Dorsolateral prefrontal cortex (tissue), 122 donors: ENCODE measurements at places on chromosomes 12 and 14.

DNA sequence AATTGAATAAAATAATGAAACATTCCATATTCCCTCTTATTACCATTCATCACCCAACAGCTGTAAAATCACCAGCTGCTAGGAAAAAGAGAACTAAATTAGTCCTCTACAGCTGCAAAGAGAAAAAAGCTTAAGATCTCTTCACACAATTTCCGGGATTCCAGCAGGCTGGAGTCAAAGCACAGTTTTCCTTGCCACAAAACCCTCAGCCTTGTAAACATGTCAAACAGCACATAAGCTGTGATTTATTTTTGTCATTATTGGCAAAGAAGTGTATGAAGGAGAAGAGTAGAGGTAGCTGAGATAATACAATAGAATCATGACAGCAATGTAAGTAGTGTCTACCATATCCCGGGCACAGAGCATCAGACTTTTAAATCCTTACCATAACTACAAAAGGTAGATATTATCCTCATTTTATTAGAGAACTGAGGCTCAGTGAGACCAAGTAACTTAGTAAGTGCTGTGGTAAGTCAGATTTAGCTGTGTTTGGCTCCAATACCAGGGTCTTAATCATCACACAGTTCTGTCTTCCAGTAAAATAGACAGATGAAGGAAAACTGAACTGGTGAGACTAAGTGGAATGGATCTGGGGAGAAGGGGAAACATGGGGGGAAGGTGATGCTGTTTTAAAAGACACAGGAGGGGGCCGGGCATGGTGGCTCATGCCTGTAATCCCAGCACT lies 57.3 kb downstream of the NTN4 start:
- no peak for DNase-seq

DNA sequence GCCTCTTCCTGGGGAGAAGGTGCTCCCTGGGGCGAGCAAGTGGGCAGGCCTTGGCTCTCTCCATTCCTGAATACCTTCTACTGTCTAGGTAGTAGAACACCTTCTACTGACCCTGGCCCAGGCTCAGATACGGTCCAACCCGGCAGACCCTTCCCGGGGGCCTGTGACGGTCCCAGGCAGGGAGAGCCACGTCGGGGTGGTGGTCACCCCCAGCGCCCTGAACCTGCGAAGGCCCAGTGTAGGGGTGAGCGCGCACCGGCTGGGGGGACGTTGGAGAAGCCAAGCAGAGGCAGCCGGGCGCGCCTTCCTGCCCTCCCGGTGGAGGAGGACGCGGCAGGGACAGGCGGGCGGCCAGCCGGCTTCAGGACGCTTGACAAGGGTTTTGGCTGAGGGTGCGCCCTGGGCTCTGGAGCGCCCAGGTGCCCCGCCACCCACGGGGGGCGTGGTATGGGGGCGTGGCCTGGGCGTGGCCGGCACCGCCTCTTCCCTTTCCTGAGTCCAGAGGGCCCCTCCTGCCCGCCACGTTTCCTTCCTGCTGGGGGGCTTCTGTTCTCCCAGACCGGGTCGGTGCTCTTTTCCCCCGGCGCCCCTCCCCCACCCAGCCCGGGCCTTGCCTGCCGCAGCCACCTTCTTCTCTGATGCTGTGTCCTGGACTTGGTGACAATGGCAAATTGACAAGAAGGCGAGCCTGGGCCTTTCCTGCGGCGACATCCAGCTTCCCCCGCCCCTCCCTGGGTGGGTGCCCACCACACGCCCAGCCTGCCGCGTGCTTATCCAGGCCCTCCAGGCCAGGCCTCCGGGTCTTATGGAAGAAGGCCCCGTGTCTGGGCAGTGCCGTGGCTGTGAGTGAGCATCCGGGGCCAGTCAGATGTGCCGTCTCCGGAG lies 24.5 kb upstream of the PPP1R13B start:
- DNase-seq, result no peak

DNA sequence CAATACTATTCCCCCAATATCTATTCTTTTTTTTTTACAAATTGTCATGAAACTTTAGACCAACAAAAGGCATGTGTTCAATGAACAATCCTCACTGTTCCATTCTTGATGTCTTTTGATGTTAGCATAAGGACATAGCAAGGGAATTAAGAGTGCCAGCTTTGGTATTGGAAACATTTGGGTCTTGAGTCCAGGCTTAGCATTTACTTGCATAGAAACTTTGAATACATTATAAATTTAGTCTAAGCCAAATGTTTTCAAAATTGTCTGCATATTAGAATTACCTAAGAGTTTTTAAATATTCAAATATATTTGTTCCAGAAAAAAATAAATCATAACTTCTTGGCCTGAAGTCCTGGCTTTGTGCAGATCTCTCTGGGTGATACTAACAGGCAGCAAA lies 406.5 kb downstream of the LRFN5 start:
- DNase-seq, result no peak

GRCh38 chr14:68621400-68622365 lies 171.2 kb downstream of the ZFP36L1 start:
- no peak for DNase-seq

- no peak for DNase-seq
Observed at GRCh38 chr14:33956640-33957039, 5.8 kb upstream of the EGLN3 start.

GRCh38 chr14:92411941-92412340 lies 89.0 kb downstream of the SLC24A4 start:
- DNase-seq, result no peak

- no peak for DNase-seq
Observed at GRCh38 chr14:24784981-24785380, 151.0 kb upstream of the GZMB start.

- DNase-seq, result no peak
Observed at GRCh38 chr14:69473260-69473659, 11.3 kb upstream of the PLEKHD1 start.

GRCh38 chr14:49733836-49734235 lies 34.1 kb upstream of the KLHDC2 start:
- DNase-seq, result no peak

DNA sequence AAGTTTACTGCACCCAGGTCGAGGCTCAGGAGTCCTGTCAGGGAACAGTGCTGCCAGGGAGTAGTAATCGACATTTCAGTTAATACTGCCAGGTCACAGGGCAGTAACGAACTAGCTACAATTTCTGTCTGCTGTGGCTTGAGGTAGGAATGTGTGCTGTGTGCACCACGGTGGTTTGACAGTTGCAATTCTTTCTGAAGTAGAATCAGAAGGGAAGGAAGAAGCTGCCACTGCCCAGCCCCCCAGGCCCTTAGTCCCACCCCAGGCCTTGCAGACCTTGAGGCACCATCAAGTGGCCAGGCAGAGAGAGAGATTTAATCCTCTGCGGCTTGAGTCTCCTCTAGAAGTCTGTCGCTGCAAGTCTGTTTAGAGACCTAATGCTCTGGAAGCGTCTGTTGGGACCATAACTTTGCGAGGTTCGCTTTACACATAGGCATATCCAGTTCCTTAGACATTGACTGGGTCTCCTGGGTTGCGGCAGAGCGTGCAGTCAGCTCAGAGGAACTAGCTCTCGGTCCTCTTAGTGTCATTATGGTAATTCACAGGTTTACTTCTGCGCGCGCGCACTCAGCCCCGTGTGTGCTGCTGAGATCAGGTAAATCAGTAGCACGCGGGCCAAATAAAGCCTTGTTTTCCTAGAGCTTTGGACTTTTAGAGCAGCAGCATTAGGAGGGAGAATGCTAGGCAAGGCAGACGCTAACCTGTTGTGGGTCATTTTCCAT lies 9.8 kb downstream of the NKX2-1 start:
- no peak for DNase-seq

DNA sequence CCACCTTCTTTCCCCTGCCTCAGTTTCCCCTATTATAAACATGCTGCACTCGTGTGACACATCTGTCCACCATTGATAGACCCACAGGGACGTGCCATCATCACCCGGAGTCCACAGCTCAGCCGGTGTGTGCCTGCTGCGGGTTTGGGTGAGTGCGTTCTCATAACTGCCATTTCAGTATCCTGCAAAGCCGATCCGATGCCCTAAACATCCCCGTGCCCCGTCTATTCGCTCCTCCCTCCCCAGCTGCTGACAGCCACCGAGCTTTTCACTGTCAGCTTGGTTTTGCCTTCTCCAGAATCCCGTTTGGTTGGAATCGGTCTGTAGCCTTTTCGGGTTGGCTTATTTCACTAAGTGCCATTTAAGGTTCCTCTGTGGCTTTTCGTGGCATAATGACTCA lies 3.9 kb downstream of the LRCOL1 start:
- DNase-seq, result no peak

DNA sequence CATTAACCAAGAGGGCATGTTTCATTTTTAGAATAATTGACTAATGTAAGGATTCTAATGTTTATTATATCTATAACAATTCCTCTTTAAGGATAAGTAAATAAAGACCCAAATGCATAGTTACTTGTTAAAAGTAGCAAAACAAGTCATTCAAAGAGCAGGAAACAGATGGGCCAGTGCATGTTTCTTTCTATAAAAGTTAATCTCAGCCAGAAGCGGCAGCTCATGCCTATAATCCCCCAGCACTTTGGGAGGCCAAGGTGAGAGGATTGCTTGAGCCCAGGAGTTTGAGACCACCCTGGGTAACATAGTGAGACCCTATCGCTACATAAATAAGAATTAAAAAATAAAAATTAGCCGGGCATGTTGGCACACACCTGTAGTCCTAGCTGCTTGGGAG lies 391.0 kb upstream of the RGS6 start:
- DNase-seq, result no peak

- no peak for DNase-seq
Observed at GRCh38 chr12:64611341-64612284, 1.3 kb downstream of the RASSF3 start.

DNA sequence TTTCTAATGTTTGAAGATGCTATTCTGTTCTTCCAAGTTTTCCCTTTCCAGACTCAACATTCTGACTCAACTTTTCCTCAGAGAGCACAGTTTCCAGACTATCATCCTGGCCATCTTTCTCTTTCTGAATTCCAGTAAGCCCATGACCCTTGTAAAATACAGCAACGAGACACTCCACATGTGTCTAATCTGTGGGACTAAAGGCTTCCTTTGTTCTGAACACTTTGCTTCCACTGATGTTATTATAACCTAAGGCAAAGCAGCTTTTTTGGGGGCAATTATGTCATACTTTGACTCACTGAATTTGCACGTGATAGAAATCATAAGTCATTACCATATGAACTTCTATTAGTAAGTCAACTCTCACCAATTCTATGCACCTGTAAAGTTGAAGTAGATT lies 6.3 kb upstream of the ART4 start:
- no peak for DNase-seq

GRCh38 chr12:752695-753610 lies 574 bp downstream of the WNK1 start:
- DNase-seq, result no peak

- DNase-seq, result no peak
Observed at GRCh38 chr14:99156090-99156425, 115.9 kb downstream of the BCL11B start.

- DNase-seq, result no peak
Observed at GRCh38 chr12:12683725-12684124, 12.3 kb downstream of the GPR19 start.

GRCh38 chr12:92654929-92655328 lies 47.9 kb upstream of the PLEKHG7 start:
- DNase-seq, result no peak
